Left forelimb (tissue), 1 donor: ENCODE measurements at places on chromosomes 11 and 22.

DNA sequence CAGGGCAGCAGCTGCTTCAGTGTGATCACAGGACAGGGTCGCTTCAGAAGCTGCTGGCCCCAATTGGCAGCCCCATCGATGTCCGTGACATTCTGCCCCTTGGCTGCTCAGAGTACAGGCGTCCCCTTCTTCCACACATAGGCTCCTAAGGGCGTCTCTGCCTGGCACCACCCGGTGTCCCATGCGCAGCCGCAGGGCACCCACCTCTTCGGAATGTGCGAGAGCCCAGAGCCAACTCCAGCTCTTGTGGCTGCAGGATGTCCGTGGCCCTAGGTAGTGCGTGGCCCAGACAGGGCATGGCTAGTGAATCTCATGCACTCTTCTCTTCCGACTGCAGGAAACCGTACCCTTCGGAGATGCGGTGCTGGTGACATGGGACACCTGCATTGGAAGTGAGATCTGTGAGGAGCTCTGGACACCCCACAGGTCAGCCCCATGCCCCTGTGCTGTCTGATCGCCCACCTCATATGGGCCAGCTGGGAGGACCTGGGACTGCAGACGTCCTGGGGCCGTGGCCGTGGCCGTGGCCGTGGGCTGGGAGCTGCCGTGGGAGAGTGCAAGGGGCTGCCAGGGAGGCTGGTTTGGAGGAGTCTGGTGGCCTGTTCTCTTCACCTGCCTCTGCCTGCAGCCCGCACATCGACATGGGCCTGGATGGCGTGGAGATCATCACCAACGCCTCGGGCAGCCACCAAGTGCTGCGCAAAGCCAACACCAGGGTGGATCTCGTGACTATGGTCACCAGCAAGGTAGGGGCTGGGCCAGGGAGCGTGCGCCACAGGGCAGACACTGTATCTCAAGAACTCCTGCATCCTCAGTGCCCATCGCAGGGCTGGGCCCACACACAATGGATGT is 20.2 kb downstream of the NADSYN1 start:
- no peak for DNase-seq

DNA sequence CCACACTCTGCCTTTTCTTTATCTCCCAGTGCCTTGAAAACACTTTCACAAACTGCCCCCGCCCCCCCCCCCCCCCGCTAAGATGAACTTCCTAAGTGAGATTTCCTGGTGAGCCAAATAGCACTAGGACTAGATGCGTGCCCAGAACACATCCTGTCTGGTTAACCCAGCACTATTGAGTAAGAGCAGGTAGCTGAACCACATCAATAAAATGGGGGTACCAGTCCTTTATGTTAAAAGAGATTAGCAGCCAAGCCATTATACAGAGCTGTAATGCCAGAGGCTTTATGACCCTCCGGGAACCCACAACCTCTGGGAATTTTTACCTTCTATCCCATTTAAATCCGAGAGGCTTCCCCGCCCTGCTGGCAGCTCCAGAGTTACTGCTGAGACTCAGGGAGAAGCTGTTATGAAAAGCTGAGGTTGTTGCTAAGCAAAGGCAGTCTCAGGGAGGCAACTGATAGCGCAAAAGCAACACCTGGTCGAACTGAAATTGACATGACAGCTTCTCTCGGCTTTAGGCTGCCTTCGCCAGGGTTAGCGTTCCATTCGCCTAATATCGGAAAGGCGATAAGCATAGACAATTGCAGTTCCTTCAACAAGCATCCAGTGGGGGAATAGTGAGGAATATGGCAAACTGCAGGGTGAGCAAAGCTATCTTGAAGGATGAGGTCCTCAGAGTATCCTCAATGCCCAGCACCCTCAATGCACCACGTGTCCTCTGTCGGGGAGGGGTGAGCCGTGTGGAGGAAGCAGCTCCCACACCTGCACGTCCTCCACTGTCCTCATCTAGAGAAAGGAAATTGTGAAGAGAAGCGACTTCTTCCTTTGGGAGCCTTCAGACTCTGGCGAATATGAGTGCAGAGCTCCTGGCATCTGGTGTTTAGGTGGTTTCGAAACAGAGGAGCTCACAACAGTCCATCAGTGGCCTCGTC is 977.0 kb downstream of the NTM start:
- no peak for DNase-seq

DNA sequence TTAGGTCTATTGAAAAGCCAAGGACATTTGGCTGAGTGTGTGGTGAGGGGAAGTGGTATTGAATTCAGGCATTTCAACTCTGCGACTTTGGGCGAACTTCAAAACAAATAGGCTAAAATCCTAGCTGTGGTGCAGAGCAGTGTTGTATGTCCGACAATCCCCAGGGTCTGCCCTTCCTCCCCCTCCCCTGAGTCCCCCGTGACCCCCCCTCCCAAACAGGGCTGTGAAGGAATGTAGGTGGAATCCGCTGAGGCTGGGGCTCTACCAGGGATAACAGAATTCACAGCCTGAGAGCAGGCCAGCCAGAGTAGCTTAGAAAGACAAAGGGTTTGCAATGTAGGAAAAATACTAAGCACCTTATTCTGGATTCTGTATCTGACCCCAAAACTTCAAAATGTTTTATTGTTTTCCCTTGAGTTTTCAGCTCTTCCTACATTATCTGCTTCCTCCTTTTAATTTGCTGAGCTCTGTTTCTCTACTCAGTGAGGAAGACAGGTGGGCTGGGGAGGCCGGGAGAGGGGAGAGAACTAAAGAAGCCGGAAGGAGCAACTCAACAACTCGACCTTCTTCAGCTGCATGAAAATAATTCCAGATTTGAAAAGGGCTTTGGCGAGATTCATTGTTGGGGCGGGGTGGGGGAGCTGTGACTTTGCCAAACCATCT is 315.2 kb downstream of the BLID start:
- DNase-seq, result peak; percentile 74

- DNase-seq, result no peak
Observed at GRCh38 chr22:20046730-20047129, 25.8 kb downstream of the TANGO2 start.

DNA sequence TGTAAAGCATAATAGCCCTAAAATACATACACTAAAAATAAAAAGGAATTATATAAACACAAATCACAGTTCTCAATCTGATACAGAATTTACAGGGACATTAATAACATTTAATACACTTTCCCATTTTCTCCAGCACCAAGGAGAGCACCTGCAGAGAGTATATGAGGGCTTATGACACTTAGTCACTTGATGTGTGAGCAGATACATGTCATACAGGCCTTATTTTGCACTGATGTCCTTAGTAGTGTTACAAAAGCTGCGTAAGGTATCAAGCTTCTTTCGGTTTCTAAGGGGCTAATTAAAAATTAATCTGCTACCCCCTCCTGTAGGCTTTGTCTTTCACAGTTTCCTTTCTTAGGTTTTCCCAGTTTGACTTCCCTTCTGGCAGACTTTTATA is 61.3 kb downstream of the TRIM44 start:
- no peak for DNase-seq

GRCh38 chr11:111659201-111660115 is 57.2 kb downstream of the SIK2 start:
- DNase-seq, result no peak

DNA sequence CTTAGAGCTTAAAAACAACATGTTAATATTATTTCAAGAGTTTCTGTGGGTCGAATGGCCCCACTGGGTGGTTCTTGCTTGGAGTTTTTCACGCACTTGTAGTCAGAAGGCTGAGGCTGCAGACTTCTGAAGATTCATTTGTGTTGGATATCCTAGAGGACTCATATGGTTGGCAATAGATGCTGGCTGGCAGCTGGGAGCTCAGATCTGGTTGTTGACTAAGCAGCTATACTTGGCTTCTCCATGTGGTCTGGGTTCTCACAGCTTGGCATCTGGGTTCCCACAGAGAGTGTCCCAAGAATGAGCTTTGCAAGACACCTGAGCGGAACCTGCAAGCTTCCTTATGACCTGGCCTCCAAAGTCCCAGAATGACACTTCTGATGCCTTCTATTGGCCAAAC is 163.9 kb upstream of the ZC3H12C start:
- DNase-seq, result no peak

- peak; percentile 73 for DNase-seq
Observed at GRCh38 chr11:8262552-8263108, 1.0 kb downstream of the LMO1 start.

- no peak for DNase-seq
Observed at GRCh38 chr22:30654361-30654760, 13.3 kb downstream of the DUSP18 start.

DNA sequence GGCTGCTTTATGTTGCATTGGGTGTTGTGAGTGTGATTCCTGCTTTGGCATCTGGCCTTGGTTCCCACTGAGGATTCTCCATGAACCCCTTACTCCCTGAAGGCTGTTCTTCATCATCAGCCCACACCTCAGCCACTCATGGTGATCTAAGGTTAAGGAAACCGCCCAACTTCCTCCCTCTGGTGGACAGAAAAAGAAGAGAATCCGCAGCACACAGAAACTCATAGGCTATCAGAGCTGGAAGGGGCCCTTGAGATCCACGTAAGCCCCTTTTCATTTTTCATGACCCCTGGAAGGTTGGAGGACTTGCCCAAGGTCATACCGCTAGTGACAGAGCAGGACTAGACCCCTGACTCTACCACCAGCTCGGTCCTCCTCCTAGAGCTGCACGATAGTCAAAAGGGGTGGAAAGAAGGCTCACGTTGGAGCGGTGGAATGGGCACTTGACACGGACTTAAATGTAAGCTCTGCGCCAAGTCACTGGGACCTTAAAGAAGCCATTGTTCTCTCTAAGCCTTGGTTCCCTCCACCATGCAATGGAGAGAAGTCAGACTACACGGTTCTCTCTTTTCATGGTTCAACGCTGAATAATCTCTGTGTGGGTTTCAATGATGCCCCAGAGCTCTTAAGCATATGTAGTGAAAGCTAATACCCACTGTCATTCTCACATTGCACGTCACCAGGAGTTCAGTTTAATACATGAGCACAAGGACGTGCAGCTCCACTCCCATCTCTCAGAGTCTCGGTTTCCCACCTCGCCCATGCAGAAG is 83.6 kb upstream of the CRTAM start:
- no peak for DNase-seq

- no peak for DNase-seq
Observed at GRCh38 chr11:71998649-71999310, at the start of gene IL18BP. TSS of gene IL18BP (plus strand) at chr11:71998909. CDS start at chr11:71999985, 1,076 bp downstream.

DNA sequence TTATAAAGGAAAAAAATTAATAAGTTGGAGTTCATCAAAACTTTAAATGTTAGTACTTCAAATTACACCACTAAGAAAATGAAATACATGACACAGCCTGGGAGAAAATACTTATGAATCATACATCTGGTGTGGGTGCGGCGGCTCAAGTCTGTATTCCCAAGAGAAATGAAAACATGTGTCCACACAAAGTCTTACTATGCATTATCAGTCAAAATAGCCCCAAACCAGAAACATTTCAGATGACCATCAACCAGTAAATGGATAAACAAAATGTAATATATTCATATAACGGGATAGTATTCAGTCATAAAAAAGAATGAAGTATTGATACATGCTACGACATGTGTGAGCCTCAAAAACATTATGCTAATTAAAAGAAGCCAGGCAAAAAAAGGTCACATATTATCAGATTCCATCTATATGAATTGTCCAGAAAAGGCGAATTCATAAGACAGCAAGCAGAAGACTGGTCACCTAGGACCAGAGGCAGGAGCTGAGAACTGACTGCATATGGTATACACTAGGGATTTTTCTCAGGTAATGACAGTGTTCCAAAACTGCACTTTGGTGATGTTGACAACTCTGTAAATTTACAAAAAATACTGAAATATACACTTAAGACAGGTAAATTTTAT is 5.3 kb upstream of the AKIP1 start:
- no peak for DNase-seq

GRCh38 chr11:98725471-98725870 is 295.3 kb upstream of the CNTN5 start:
- no peak for DNase-seq

- DNase-seq, result no peak
Observed at GRCh38 chr11:61725781-61726231, 26.6 kb upstream of the MYRF start.

GRCh38 chr11:111559800-111560464 is 19.4 kb downstream of the LAYN start:
- DNase-seq, result no peak

GRCh38 chr11:3849297-3849874 is 6.1 kb upstream of the STIM1 start:
- DNase-seq, result no peak

- no peak for DNase-seq
Observed at GRCh38 chr11:133175103-133175502, 357.2 kb downstream of the OPCML start.

GRCh38 chr22:21567456-21568346 is at the start of gene UBE2L3:
TSS of gene UBE2L3 (plus strand) at chr22:21567714. CDS start at chr22:21567745, 31 bp downstream.
- peak; percentile 90 for DNase-seq

- DNase-seq, result no peak
Observed at GRCh38 chr11:74819400-74819799, 70.8 kb downstream of the RNF169 start.

GRCh38 chr22:40609216-40609615 is 27.3 kb downstream of the MRTFA start:
- no peak for DNase-seq

GRCh38 chr22:44893731-44894080 is 116.1 kb downstream of the PHF21B start:
- DNase-seq, result no peak

- DNase-seq, result no peak
Observed at GRCh38 chr11:30255637-30256036, 24.8 kb downstream of the FSHB start.

DNA sequence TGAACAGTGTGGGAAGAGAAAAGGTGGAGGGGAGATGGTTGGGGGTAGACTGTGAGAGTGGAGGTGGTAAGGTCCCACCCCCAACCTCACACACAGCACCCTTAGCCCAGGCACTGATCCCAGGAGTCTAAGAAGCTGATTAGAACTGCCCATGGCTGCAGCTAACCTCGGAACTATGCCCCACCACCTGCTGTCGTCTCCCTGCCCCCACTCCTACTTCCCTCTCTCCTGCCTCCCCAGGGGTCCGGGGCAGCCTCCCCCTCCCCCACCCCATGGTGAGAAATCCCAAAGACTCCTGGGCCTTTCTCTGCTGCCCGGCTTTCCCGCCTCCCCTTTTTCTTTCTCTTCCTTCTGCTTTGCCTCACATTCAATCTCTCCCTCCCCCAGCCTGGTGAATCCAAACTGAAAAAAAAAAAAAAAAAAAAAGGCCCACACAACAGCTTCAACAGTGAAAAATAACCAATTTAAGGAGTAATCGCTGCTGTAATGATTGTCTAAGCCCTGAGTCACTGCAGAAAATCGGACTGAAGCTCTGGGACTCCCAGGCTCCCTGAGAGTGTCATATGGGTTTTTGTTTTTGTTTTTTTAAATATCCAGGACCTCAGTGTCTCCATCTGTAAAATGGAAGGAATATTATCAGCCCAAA is 9.6 kb upstream of the TP53I11 start:
- no peak for DNase-seq

GRCh38 chr11:65401073-65401802 is 14.8 kb downstream of the FRMD8 start:
- no peak for DNase-seq

- no peak for DNase-seq
Observed at GRCh38 chr11:22583963-22584492, 41.6 kb downstream of the FANCF start.
